ENCODE measurements at places on chromosomes 16 and 17.

DNA sequence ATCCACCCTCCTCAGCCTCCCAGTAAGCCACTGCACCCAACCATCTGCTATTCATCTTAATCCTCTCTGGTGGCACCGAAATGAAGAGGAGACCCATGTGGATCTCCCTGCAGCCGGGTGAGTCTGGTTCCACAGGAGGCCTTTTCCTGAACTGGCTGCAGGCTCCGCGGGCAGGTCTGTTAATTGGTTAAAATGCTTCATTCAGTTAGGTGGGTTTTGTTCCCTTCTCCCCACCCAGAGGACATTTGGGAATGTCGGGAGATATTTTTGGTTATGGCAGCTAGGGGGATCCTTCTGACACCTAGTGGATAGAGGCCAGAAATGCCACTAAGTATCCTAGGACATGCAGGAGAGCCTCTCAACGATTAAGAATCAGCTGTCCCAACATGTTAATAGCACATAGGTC lies 16.7 kb downstream of the C16orf54 start:
- DNase-seq: no peak

- DNase-seq: no peak
These were observed 5.2 kb downstream of the BAIAP2 start for GRCh38 chr17:81039854-81040758.

- DNase-seq: no peak
These were observed 50.1 kb downstream of the B9D1 start for GRCh38 chr17:19312406-19312805.

DNA sequence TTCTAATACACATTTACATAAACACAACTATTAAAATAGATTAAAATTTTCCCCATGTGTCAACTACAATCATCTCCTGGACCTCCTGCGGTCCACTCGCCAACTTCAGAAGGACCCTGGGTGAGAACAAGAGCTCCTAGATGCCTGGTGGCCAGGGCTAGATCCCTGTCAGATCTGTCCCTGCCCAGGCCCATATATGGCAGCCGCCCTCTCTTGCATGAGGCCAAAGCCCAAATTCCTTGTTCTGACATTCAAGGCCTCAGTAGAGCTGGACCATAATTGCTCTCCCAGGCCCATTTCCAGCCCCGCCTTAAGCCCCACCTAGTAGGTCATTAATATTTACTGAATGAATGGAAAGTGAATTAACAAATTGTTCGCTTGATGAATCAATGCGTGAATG lies 237.7 kb downstream of the KATNIP start:
- DNase-seq: no peak

- DNase-seq: peak; percentile 76
These were observed 2.2 kb downstream of the ZNF276 start for GRCh38 chr16:89723279-89724250.

GRCh38 chr17:83100853-83101391 lies 21.5 kb downstream of the METRNL start:
- no peak for DNase-seq

DNA sequence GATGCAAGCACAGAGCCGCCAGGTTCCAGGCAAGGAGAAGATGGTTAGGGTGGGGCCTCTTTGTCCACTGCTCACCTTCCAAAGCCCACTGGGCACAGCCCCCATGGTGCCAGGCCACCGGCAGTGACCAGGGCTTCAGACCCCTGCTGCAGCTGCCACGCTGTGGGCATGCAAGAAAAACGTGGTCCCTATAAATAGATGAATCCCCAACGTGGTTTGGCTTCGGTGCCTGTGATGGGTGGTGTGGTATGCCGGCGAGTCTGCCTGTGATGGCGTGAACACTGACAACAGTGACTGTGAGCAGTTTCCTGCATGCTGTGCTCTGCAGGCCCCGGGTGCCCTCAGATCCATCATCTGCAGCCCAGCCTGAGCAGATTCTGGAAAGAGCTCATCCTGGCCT lies 36.6 kb downstream of the RAB11FIP4 start:
- no peak for DNase-seq

GRCh38 chr17:57422574-57423164 lies 166.3 kb downstream of the MSI2 start:
- DNase-seq: no peak

DNA sequence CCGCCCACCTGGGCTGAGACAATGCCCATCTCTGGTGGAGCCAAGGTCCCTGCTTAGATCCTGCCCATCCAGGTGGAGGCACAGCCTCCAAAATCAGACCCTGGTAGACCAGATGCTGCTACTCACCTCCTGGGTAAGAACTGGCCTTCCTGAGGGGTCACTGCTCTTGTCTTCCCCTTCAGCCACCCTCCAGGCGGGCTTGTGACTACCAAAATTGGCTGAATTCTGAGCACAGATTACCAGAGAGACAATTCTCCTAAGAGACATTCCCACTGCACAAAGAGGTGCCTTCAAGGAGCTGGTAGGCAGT lies 10.9 kb downstream of the MMP2 start:
- DNase-seq: no peak

DNA sequence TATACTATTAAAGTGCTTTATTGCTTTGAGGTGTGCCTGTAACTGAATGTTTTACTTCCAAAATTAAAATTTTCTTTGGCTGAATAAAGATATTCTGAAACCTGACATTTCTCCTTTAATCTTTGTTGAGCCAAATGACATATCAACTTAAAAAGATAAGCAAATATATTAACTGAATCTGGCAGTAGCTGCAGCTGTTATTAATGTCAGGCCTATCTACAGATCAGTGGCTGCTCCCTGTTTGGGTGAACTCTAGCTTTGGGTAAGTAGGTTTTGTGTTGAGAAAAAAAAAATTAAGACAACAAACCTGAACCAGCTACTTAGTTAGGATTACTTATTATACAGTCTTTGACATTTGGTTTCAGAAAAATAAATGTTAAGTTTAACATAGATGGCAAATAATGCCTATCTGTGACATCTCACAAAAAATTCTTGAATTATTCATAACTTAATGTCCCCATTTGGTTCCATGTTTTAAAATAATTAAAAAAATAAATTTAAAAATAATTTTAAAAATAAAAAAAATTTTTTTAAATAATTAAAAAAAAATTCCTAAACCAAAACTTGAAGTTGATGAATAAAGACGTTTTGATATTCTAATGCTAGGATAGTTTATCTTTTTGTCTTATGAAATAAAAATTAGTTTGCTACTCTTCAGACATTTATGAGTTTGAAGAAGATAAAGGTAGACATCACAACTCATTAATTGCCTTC lies 19.8 kb downstream of the CPD start:
- no peak for DNase-seq

GRCh38 chr16:64437706-64438324 lies 684.0 kb downstream of the CDH11 start:
- DNase-seq: no peak

- peak; percentile 12 for DNase-seq
These were observed 26.5 kb downstream of the ZSWIM7 start for GRCh38 chr17:15973016-15973415.

DNA sequence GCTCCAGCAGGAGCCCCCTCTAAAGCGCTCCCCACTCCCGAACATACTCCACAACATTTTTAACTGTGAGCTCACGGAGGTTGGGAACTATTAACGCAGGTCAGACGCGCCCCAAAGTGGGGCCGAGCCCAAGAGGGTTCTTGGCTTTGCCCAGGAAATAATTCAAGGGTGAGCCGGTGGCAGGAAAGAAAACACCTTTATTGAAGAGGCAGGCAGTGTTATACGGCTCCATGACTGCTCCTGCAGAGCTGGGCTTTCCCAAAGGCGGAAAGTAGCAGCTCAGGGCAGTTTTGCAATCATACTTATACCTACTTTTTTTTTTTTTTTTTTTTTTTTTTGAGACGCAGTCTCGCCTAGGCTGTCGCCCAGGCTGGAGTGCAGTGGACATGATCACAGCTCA lies 6.2 kb downstream of the ADCY9 start:
- DNase-seq: no peak

GRCh38 chr17:46765453-46765852 lies 53.0 kb downstream of the WNT3 start:
- DNase-seq: no peak

DNA sequence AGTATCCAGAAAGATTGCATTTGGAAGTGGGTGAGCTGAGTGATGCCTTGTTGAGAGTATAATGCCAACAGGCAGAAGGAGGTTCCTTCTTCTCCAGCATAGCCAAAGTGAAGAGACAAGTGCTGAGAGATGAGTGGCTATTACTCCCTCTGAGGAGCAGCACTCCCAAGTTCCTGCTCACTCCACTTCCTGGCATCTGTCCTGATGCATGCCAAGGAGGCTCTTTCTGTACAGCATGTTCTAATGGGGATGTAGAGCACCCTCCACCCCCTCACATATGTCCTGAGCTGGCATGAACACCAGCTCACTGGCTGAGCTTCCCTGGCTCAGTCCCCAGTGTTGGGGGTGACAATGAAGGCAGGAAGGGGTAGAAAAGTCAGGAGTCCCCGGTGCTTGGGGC lies 44.2 kb upstream of the DNAH9 start:
- DNase-seq: no peak

DNA sequence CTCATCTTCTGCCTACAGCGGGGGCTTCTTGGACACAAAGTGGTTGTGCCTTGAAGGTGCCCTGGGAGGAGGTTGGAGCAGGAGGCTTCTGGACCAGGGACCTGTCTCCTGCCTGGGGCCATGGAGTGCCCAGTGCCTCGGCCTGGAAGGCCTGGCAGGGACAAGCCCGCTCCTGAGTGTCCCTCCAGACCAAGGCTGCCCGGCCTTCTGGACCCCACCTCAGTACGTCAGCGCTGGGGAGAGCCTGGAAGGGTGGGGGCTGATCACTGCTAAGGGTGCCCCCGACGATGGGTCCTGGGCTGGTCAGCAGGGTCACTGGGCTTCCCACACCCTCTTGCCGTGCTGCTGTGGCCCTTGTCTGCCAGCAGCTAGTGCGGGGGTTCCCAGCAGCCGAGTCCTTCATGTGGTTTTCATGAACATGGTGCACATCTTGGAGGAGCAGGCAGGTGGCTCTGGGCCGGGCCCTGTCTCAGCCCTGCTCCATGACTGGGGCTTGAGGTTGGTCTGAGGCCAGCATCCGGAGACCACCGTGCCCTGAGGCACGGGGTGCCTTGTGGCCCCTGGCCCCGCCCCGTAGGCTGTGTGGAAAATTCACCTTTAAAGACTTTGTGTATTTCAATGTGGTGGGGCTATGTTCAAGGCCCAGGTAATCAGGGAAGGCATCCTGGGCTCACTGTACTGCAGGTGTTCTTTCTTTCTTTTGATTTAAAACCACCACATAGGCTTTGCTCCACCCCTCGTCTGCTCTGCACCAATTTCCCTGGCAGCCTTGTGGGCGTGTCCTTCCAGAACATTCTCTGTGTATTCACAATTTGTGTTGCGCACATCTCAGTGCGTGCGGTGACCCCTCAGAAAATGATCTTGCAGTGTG lies 22.4 kb downstream of the MGRN1 start:
- no peak for DNase-seq

GRCh38 chr17:13540546-13540945 lies 61.2 kb downstream of the HS3ST3A1 start:
- DNase-seq: no peak

- DNase-seq: no peak
These were observed 16.8 kb downstream of the UTS2R start for GRCh38 chr17:82388223-82388921.

GRCh38 chr16:66109677-66110076 lies 256.8 kb upstream of the CDH5 start:
- no peak for DNase-seq

DNA sequence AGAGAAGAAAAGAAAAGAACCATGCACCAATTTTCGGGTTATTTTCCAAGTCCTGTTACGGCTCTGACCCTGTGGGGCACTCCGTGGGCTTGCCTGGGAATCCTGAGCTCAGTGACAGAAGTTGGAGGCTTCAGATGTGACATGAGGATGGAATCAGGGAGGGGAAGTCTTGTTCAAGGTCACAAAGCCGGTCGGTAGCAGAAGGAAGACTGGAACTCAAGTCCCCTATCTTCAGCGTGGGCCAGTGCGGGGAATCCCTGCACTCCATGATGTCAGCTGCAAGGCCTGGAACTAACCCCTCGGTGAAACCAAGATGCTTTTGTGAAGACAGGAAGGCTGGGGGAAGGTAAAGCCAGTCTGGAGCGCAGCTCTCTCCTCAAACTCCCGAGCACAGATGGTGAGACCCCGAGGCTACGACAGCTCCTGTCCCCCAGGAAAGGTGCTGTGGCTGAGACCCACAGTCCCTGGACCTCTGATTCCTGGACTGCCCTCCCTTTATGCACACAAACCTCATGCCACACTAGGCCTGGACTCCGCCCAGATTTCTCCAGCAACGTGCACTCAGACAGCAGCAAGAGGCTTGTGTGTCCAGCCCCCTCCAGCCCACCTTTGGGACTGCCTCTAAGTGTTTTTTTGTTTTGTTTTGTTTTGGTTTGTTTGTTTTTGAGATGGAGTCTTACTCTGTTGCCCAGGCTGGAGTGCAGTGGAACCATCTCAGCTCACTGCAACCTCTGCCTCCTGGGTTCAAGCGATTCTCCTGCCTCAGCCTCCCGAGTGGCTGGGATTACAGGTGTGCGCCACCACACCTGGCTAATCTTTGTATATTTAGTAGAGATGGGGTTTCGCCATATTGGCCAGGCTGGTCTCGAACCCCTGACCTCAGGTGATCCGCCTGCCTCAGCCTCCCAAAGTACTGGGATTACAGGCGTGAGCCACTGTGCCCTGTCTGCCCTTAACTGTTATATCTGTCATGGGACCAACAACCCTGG lies 5.5 kb upstream of the IL27 start:
- DNase-seq: no peak

Measured in T-helper 2 cell (primary cell).